ENCODE measurements at places on chromosomes 6 and 20.

DNA sequence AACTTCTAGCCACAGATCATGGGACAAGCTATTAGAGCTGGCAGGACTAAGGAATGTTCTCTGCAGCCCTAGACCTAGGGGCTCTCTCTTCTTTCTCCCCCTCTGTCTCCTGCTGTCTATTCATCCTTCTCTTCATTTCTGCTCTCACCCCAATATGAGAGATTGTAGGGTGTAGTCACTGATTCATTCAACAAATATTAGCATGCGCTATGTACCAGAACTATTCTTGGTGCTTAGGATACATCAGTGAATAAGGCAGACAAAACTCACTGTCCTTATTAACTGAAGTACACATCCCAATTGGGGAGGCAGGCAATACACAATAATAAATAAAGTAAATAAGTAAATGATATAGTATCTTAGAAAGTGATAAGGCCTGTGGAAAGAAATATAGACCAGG is 14.7 kb upstream of the SIRPB2 start:
- DNase-seq = no peak

GRCh38 chr20:60132162-60132826 is 174.1 kb downstream of the CDH26 start:
- no peak for DNase-seq

- DNase-seq = no peak
Observed at GRCh38 chr6:56241124-56241802, 6.1 kb downstream of the COL21A1 start.

GRCh38 chr6:106560996-106561685 is 68.2 kb downstream of the RTN4IP1 start:
- no peak for DNase-seq

- no peak for DNase-seq
Observed at GRCh38 chr6:114592506-114592905, 249.7 kb upstream of the HS3ST5 start.

DNA sequence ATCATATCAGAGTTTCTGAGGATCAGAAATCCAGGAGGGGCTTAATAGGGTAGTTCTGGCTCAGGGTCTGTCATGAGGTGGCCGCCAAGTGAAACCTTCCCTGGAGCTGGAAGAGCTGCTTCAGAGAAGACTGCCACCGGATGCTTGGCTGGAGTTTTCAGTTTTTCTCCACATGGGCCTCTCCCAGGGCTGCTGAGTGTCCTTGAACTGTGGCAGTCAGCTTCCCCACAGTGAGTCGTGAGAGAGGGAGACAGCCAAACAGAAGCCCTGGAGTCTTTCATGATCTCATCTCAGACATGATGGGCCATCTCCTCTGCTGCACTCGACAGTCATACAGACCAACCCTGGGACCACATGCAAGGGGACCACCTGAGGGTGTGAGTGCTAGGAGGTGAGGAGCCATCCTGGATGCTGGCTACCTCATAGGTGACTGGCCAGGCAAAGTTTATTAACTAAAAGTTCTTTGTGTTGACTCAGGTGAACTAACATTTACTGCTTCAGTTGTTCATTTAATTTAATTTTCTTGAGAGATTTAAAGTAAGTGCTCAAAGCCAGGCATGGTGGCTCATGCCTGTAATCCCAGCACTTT is 71.5 kb downstream of the SHLD1 start:
- DNase-seq = no peak

DNA sequence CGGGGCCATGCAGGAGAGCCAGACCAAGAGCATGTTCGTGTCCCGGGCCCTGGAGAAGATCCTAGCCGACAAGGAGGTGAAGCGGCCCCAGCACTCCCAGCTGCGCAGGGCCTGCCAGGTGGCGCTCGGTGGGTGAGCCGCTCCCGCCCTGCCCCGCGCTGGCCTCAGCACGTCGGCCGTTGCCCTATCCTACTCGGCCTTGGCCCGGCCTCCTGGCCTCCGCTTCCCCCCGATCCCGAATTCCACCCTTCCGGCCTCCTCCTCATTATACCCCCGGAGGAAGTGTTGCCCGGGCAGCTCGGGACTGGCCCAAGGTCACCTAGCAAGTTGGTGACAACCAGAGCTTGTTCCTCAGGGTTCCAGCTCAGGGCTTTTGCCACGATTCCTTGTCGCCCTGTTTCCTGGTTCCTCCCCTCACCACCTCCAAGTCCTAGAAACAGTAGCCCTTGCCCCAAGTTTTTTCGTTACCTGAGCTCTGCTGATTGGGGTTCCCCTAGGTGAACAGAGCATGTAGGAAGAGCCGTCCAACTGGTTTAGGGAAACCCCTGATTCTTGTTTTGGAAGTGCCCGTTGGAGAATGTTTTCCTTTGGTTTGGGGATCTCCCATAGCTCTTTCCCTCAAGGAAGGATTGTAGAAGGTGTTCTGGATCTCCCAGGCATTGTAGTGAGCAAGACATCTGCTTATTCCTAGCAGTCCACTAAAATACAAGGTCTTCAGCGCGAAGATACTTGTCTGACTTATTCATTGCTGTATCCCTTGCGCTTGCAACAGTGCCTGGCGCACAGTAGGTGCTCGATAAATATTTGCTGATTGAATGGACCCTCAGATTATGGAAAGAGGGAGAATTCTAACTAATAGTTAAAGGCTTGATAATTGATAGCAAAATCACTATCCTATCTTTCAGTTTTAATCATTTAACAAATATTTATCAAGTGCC is 641 bp downstream of the ARFGEF2 start:
- no peak for DNase-seq

DNA sequence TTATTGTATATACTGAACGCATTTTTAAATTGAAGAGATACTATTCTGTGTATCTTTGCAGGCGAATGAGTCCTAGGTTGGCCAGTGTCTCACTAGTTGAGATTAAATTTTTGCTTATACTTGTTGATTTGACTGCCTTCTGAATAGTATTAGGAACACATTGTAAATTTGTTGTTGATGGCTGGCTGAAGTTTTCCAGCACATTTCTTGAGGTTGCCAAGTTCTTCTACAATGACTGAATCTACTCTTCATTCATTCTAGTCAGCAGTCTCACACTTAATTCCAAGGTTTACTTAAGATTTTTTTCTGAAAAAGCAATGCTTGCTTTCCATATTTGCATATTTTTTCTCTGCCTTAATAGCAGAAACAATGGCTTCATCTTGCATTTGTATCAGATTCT is 151.7 kb downstream of the ZFAND3 start:
- no peak for DNase-seq

- no peak for DNase-seq
Observed at GRCh38 chr6:53624502-53624901, 41.1 kb downstream of the KLHL31 start.

- no peak for DNase-seq
Observed at GRCh38 chr20:43653966-43654365, 12.9 kb upstream of the MYBL2 start.

DNA sequence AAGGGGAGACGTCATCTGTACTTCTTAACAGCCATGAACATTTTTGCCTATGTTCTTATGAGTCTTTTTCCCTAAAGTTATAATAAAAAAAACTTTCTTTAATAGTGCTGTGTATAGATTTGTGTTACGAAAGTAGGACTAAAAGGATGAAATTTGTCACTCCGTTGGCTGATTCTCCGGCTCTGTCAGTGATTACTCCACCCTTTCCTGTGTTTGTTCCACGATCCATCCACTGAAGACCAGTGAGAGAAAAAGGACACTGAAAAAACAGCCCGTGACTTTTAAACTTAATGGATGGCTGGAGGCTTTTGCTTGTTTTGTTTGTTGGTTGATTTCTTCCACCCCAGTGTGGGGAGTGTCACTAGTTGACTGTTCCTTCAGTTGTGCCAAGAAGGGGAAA is 232.0 kb upstream of the NOX3 start:
- no peak for DNase-seq

GRCh38 chr6:124867121-124867520 is 95.1 kb upstream of the RNF217 start:
- DNase-seq = no peak

- no peak for DNase-seq
Observed at GRCh38 chr20:62717933-62718332, 9.3 kb downstream of the NTSR1 start.

GRCh38 chr6:1762203-1762602 is 152.5 kb downstream of the FOXC1 start:
- DNase-seq = no peak

DNA sequence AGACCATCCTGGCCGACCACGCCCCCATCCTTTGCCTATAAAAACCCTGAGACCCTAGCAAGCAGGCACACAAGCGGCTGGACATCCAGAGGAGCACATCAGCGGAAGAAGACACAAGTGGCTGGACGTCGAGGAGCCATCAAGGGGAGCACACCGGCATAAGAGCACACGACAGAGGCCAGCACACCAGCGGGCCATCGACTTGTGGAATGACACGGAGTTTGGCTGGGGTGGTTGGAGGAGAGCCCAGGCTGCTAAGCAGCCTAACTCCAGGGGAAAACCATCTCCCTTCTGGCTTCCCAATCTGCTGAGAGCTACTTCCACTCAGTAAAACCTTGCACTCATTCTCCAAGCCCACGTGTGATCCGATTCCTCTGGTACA is 44.8 kb upstream of the BCLAF1 start:
- no peak for DNase-seq

DNA sequence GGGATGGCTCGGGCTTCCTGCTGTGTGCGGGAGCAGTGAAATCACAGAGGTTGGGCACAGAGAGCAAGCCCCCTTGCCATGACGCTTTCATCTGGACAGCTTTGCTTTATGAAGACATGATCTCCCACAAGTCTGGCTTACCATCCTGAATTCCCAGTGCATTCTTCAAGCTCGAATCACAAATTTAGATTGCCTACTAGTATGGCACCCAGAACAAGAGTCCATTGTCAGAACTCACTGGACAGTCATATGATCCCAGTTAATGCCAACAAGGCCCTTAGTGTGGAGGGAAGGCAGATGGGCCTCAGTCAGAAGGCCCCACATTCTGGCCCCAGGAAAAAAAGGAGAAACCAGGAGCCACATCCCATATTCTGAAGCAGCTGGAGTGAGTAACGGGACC is 147.3 kb upstream of the FOXQ1 start:
- DNase-seq = no peak

- DNase-seq = no peak
Observed at GRCh38 chr20:33611106-33611505, 51.0 kb upstream of the C20orf144 start.

DNA sequence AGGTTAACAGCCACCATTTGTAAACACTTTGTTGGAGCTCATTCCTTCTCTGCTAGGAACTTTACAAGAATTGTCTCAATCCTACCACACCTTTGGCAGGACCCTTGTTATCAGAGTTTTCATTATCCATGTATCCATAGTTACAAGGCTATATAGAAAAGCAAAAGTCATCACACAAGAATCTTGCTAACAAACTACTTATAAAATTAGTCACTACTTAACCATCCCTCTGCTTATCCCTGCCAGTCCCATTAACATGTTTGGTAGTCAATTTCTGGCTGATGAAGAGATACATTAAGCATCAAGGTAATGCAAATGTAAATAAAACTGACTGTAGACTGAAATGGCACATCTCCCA is 10.4 kb downstream of the ZSWIM3 start:
- no peak for DNase-seq

- DNase-seq = no peak
Observed at GRCh38 chr6:138844192-138844591, 48.3 kb downstream of the ECT2L start.

DNA sequence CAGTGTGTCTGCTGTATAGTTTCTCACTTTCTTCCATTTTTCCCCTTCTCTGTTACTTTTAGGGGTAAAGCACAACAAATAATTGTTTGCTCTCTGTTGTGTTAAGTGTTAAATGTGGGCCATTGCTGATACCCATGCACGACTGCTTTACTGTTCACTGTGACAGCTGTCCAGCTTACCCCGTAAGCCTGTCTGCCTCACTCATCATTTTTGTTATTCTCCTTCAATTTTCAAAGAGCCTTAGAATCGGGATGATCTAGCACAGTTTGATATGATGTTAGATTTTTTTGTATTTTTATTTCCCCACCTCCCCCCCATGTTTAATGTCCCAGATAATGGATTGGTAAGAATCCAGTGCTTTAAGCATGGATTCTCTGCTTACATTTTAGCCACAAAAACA is 41.2 kb upstream of the MLIP start:
- DNase-seq = no peak

GRCh38 chr6:55496201-55496600 is 82.8 kb downstream of the HMGCLL1 start:
- DNase-seq = no peak

GRCh38 chr6:148405894-148406293 is 63.3 kb downstream of the SASH1 start:
- no peak for DNase-seq

GRCh38 chr6:21970569-21971300 is 326.1 kb downstream of the PRL start:
- DNase-seq = no peak

GRCh38 chr6:134686071-134686470 is 263.8 kb downstream of the ALDH8A1 start:
- DNase-seq = no peak

DNA sequence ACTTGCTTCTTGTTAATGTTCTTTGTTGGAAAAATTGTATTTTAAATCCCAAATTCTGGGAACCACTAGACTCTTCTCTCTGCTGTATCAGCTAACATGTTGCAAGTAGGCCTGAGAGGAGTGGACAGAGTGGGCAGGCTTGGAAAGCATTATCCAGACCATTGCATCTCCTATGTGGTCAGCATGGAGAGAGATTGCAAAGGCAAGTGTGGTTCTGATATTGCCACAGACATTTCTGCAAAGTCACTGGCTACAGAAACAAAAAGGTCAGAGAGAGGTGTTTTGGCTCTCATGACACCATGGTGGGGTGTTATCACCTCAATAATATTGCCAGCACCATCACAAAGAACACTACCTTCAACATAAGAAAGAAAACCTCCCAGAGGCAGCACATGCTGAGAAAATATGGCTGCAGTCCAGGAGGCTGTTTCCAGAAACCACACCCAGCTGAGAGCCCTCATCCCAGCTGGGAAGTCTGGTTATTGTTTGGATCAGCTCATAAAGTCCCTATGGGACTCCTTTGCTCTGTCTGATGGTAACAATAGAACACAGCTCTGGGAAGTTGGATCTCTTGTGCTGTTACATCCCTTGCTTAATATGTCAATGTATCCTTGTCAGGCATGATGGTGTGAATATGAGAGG is 78.2 kb upstream of the TBX18 start:
- DNase-seq = no peak

DNA sequence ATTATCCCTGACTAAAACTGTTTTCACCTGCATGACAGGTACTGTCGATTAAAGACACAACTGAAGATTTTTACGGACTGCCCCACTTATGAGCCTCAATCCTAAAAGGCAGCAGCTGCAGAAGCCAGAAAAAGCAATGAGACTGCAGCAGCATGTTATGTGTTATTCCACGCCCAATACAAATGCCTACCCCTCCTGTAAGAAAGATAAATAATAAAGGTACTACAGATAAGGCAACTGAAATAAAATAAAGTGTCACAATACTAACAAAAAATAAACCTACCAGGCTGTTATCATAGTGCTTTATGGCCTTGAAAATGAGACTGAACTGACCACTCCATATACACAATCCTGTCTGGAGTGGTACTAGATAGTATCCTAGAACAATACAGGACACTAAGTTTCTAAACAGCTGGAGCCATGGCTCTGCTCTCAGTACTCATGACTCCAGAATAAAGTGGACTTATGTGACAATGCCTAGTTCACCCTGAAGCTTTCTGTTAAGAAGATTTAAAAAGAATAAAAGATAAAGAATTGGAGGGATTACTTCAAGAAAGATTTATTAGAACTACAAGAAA is 9.5 kb downstream of the BCLAF1 start:
- DNase-seq = no peak
